Occipital lobe (tissue), 3 donors: ENCODE measurements at places on chromosomes 5 and 9. TPM values are rescaled to one million over a fixed set of nuclear protein-coding genes. Genes with fewer than 3 reads are reported as not detected.

- DNase-seq, result no peak
Observed at GRCh38 chr5:77095189-77095588, 8.1 kb upstream of the ZBED3 start.

DNA sequence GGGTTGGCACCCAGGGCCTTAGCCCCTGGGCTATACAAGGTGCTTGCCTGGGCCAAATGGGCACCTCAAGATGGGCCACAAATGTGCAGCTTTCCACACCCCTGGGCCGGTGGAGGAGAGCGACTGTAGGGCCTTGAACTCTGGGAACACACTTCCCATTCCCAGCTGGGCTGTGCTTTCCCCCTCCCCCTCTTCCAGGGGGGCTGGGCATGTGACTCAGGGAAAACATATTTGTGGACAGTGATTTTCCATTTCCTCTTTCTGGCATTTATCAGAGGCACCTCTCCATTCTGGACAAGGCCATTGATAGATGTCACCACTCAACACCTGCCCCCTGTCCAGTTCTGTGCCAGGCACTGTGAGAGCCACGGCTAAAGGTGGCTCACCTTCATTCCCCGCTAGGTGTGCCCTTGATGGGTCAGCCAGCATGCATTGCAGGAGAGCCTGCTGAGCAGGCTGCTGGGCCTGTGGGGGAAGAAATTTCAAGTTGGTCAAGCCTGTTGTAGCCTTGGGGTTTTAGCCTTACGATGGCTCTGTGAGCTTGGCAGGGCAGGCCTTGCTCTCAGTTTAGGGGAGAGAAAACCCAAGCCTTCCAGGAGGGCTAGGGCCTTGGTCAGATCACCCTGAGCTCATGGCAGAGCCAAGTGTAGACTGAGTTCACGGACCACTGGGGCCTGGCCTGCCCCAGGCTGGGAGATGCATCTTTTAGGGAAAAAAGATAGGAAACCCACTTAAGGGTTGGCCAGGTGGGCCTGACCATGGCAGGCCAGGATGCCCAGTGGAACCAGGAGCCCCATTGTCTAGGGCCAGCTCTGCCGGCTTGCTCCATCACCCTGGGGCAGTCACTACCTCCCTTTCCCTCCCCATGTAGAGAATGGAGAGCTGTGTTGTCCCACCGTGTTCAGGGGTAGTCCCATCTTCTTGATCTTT lies 113.9 kb downstream of the DAB2IP start:
- DNase-seq, result no peak

DNA sequence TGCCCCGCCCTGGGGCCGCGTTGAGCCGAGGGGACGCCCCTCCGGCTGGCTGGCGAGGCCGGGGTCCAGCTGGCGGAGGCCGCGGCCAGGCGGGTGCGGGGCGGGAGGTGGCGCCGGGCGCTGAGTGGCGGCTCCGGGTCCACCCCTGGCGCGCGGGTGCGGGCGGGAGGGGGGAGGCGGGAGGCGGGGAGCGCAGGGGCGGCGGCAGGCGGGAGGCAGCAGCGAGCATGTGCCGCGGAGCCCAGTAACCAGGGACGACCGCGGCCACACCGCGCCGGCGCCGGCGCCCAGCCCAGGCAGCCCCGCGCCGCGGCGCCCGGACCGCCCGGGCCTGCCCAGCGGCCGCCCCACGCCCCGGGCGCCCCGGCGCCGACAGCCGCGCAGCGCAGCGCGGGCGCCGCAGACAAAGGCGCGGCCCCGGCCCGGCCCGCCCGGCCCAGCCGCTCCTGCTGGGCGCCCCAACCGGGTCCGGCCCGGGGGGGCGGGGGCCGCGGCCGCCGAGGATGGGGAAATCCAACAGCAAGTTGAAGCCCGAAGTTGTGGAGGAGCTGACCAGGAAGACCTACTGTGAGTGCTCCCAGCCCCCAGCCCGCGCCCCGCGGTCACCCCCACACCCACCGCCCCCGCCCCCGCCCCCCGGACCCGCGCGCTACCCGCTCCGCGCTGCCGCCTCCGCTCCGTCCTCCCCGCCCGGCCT lies at the start of gene NCS1:
NCS1 (plus strand) TSS at position 244 of the 697 bp plus-strand sequence; CDS start at position 504, 260 bp downstream.
- peak; percentile 77 for DNase-seq

- no peak for DNase-seq
Observed at GRCh38 chr9:95157481-95158151, 159.9 kb downstream of the FANCC start.

- DNase-seq, result no peak
Observed at GRCh38 chr5:73789851-73790281, 163.9 kb downstream of the ARHGEF28 start.

Gene DAB2IP
- 11.9 TPM for total RNA-seq

GRCh38 chr5:149422366-149423048 lies 43.4 kb upstream of the IL17B start:
- no peak for DNase-seq

GRCh38 chr5:35239911-35240610 lies 9.8 kb upstream of the PRLR start:
- no peak for DNase-seq

DNA sequence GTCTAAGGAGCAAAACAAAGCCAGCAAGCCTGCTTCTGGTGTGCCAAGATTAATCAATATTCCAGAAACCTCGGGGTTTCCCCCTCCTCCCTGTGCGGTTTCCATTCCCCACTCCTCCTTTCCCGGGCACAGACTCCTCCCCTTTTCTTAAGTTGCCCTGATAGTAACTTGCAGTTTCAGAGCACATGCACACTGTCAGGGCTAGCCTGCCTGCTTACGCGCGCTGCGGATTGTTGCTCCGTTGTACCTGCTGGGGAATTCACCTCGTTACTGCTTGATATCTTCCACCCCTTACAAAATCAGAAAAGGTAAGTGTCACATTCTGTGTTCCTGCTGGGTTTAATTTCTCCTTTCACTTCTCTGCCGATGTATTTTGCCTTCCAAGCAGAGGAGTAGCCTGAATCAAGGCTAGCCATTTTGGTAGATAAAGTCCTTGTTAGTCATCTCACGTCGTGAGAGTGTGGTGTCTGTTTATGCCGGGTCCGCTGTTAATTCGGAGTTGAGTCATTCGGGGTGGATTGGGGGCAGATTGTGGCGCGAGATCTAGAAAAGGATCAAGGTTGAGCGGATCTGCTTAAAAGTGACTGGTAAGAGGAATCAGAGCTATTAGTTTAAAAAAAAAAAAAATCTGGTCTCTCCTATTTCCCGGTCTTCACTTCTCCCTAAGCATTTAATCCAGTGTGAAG lies at the start of gene SLC1A3:
SLC1A3 (plus strand) TSS at position 179 of the 686 bp plus-strand sequence. CDS start 1,818 bp downstream, outside the sequence.
- peak; percentile 42 for DNase-seq

DNA sequence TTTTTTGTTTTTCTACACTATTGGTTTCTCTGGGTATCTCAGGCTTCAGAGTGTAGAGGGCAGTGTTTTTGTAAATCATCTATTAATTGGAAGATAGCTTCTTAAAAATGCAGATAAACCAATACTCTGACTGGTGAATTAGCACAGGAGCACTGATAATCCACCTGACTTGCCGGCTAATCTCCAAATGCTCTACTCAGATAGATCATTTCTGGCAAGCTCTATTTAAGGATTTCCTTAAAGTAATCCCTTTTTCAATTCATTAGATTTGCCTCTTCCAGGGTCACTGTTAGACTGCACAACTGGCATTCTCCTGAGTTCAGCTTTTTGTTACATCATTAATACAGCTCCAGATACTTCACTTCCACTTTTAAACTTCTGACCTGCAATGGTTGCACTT lies 1390.3 kb upstream of the NUDT12 start:
- DNase-seq, result no peak
